ENCODE measurements at places on chromosomes 4 and X.

DNA sequence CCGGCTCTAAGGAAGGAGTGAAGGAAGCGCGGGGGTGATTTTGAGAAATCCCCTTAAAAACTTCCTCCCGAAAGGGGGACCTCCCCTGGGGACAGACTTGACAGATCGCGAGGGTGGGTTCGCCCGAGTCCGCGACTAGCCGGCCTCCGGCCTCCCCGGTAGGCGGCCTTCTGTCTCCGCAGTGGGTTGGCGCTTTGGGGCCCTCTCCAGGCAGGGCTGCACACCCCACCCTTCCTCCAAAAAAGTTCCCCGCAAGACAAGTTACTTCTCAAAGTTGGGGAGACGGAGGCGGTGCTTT is 24.8 kb downstream of the HOPX start:
- peak; percentile 44 for ATAC-seq

DNA sequence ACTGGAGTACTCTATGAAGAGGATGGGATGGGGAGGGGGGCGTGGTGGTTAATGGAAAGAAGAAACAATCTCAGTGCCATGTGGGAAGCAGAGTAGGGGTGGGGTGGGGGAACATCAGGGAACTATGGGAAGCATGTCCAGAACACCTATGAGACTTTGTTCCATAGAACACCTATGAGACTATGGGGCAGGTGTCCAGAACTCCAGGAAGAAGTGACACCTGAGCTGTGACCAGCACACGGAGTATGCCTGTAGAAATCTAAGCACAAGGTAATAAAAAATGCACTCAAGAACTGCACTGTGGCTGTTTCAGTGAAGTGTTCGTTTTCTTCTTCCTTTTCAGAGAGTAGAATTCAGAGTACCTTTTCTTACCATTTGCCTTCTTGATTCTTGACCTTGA is 704.8 kb upstream of the TENM3 start:
- no peak for ATAC-seq

- no peak for ATAC-seq
These were observed 126.0 kb downstream of the AFAP1 start for GRCh38 chr4:7813674-7814073.

GRCh38 chrX:78622831-78623230 is 36.3 kb downstream of the RTL3 start:
- ATAC-seq: no peak

DNA sequence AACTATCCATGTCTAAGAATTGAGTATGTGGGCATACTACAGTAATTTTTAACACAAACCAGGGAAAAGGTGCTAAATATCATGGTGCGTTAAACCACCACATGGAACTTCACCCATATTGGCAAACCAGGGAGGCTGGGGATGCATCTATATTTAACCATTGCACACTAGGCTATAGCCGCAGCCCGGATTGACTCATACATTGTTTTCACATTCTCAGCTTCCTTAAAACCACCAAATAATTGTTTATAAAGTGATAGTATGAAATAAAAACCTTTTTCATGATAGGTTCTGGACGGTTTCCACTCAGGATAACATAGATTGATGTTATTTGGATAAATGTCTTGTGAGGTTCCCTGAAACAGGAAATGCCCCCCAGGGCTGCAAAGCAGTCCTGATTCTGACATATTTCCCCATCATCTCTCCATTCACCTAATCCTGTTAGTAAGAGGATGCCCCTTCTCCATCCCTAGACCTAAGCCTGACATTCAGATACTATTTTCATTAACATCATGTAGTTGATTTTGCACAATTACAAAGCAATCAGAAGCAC is 7.9 kb downstream of the COL25A1 start:
- ATAC-seq: no peak

Measured in esophagus mucosa (tissue), 1 donor.